ENCODE measurements at places on chromosomes 12 and 14.

GRCh38 chr12:48786591-48787544 is 2.0 kb downstream of the ADCY6 start:
- DNase-seq: peak; percentile 91

- no peak for DNase-seq
Measured at GRCh38 chr12:58069268-58069963, 128.0 kb downstream of the ATP23 start.

GRCh38 chr14:36717363-36717762 is 55.7 kb downstream of the PAX9 start:
- DNase-seq: no peak

GRCh38 chr14:25132732-25133422 is 82.9 kb upstream of the STXBP6 start:
- peak; percentile 80 for DNase-seq

GRCh38 chr14:52467515-52468266 is 84.6 kb downstream of the TXNDC16 start:
- DNase-seq: no peak

DNA sequence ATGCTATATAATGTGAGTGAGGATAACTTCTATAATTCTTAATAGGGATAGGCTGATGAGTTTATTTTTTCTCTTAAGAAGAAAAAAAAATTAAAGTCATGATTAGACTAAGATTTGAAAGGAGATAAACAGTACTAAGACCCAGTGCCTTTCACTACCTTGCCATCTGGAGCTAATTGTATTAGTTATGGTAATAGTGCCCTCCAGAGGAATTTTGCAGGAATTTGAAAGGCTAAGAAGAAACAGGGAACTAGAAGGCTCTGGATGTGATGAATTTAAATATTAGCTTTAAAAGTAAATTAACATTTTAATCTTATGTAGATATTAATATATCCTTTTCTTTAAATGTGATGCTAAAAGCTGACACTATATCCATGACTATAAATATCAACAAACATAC is 36.6 kb upstream of the PIK3C2G start:
- DNase-seq: peak; percentile 75

DNA sequence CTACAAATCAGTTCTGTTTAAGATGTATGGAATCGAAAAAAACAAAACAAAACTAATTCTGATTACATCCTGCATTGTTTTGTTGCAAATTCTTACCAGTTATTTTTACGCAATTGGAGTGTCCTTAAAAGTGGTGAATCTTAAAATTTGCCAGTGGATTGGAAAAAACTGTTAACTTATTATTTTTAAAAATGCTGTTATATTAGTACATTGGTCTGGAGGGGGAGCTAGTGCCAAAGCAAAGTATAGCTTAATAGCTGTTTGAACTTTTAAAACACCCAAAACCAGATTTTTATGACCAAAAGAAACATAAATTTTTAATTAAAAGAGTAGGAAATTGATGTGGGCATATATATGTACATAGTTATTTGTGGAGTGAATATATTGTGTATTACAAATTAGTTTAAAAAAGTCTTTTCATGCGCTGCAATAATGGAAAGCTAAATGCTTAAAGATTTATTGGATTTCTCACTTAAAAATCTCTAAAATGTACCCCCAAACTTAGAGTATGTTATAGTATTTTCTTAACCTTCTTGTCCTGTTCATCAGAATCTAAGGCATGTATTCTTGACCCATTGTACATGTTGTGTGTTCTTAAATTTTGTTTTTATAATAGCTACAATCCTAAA is 2.5 kb downstream of the FUT8 start:
- DNase-seq: peak; percentile 54

DNA sequence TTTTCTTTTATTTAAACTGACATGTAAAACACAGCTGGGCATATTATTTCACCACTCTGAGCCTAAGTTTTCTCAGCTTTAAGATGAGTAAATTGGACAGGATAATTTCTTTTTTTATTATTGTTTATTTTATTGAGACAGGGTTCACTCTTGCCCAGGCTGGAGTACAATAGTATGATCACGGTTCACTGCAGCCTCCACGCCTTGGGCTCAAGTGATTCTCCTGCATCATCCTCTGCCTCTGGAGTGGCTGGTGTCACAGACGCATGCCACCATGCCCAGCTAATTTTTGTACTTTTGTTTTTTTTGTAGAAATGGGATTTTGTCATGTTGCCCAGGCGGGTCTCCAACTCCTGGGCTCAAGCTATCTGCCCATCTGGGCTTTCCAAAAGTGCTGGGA is 12.7 kb downstream of the BMAL2 start:
- DNase-seq: no peak

GRCh38 chr12:47734725-47735480 is 9.6 kb upstream of the ENDOU start:
- no peak for DNase-seq

DNA sequence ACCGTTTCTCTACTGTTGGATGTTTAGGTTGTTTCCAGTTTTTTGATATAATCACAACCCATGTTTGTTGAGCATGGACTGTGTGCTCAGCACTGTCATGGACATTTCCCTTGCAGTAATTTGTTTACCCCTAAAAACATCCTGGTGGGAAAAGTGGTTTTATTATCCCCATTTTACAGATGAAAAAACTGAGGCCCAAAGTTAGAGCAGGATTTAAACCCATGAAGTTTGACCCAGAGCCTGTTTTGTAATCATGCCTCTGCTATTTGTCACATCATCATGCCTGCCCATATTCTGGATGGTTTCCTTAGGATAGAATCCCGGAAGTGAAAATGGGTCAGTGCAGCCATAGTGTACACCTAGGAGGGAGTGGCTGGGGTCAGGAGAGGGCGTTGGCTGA is 17.0 kb upstream of the LRP1-AS start:
- DNase-seq: no peak

DNA sequence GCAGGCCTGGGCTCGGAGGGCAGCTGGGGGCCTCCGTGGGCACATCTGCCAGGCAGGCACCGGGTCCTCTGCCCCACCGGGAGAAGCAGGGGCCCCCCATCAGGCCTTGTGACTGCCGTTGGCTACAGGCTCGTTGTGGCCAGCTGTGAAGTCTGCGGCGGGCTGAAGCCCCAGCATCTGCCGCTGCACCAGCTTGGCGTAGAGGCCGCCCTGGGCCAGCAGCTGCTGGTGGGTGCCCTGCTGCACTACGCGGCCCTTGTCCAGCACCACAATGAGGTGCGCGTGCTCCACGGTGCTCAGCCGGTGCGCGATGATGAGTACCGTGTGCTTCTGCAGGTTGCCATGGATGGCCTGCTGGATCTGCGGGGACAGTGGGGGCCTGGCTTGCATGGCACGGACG is 33.9 kb upstream of the VPS37B start:
- DNase-seq: no peak

All from SK-MEL-5 (cell line).